ENCODE measurements at places on chromosomes 2 and 18.

GRCh38 chr18:22093731-22094357 lies 75.5 kb upstream of the GATA6 start:
- DNase-seq, result no peak

GRCh38 chr2:5725794-5726463 lies 33.7 kb downstream of the SOX11 start:
- no peak for DNase-seq

DNA sequence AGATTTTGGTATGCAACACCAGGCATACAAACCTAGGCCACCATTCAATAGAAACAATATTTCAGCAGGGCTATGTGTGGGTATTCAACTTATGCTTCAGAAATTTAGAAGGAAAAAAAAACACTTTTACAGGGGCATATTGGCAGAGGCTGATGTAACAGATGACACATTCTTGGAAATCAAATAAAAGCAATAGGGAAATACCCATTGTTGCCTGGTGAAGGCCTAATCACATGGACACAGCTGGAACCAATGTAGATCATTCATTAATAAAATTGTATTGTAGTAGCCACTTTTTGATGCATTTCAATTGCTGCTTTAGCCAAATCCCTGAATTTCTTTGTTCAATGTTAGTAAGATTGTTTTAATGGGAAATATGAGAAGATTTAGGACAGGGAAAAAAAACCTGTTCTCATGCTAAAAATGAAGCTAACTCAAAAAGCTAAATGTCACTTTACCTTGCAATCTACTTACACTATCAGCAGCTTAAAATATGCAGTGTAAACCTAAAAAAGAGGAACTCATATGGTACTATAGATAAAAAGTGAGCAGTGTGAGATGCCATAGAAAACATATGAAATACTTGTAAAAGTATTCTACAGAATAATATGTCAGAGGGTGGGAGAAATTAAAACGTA lies 289.4 kb downstream of the ZEB2 start:
- DNase-seq, result no peak

DNA sequence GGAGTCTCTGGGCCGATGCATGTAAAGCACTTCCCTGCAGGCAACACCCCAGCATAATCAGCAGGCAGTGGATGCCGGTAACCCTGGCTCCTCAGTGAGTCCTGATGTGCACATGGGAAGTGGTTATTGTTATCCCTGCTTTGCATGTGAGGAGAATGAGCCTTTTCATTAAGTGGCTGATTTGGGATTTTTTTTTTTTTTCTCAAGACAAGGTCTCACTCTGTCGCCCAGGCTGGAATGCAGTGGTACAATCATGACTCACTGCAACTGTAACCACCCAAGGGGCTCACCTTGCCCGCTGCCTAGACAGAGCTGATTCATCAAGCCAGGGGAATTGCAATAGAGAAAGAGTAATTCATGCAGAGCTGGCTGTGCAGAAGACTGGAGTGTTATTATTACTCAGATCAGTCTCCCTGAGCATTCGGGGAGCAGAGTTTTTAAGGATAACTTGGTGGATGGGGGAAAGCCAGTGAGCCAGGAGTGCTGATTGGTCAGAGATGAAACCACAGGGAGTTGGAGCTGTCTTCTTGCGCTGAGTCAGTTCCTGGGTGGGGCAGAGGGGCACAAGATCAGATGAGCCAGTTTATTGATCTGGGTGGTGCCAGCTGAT lies 95.4 kb downstream of the SOCS6 start:
- no peak for DNase-seq

DNA sequence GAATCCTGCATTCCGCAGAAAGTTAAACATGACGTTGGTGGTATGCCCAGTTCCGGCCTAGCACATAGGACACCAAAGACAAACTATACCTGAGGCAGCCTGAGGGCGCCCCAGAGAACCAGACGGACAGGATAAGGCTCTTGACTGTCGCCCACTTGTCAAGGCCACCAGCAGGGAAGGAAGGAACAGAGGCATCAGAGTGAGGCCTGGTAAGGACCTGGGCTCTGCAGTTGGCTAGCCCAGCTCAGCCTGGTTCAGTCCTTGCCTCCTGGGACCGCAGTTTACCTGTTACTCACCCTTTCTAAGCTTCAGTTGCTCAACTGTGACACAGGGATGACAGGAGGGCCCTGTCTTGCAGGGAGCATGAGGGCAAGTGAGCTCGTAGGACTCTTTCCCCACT lies 82.1 kb downstream of the ACTR2 start:
- DNase-seq, result no peak

DNA sequence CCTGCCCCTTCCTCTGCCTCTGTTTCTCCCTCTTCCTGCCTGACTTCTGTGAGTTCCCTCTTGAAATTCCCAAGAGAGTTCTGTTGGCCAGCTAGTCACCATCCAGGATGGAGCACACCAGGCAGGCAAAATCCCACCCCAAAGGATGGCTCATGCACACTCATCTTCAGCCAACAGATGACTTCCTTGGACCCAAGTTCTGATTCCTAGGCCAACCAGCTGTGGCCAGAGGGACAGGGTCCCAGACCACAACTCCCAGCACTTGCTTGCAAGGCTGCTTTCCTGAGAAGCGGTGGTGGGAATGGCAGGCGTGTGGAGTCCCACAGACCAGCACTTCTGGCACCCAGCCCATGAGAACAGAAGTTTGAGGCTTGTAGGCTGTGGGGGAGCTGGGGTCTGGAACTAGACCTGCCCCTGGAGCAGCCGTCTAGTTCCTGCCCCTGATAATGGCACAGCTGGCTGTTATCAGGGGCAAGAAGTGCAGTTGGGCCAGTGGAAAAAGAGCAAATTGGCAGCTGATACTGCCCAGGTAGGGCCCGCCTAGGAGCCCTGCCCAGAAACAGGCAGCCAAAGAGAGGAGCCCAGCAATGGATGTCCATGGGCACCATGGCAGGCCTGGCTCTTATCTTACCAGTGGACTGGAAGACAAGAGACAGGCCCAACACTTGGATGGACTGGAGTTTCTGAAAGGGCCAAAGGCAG lies 56.7 kb downstream of the CYP26B1 start:
- no peak for DNase-seq

- DNase-seq, result no peak
These were observed 319.0 kb upstream of the SPRED2 start for GRCh38 chr2:65751408-65751807.

DNA sequence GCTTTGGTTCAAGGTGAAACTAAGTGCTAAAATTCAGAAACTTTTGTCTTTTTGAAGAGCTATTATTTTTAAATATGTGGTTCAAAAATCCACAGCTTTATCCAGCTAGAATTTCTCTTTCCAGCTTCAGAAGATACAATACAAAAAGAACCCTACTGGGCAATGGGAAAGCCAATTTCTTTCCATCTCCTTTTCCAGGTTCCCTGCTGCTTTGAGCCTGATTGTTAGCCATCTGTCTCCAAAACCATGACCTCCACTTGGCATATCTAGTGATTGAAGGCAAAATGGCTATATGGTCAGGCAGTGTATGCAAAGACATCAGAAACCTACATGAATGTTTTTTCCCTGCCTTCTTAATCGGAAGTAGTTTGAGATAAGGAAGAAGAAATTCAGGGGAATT lies 134.1 kb downstream of the KCNH7 start:
- DNase-seq, result no peak

DNA sequence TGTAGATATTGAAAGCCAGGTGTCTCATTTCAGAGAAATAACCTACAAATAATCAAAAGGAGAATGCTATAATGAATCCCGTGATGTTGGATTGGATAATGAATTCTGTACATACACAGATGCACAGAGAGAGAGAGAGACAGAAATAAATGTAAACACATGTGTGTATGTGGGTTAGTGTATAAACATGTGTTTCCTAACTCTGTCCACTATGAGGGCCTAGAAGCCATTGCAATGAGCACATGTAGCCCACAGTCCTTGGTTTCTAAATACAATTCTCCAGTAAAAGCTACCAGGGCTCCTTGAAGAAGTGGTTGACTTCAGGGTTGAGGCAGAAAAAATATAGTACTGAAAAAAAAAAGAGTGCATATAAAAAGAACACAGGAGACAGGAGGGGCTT lies 109.5 kb downstream of the INHBB start:
- no peak for DNase-seq

- no peak for DNase-seq
These were observed 36.6 kb upstream of the DYNC2LI1 start for GRCh38 chr2:43737097-43737854.

DNA sequence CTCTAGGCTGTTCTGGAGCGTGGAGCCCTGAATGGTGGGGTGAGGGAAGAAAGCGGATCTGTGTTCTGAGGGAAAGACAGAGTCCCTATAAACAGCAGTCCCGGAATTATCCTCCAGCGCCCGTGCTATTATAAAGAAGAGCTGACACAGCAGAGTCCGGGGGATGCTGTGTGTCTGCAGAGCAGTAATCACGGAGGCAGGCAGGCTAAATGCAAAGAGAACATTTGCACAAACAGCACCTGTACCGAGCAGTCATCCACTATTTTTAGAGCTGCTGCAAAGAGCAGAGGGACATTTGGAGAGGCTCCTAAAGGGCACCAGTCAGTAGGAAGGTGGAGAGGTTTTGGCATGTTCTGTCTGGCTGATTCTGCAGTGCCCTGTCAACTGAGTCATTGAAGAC lies 293.8 kb upstream of the SLC14A2 start:
- DNase-seq, result no peak

- DNase-seq, result no peak
These were observed 1.3 kb upstream of the ITPRIPL1 start for GRCh38 chr2:96323849-96324248.

DNA sequence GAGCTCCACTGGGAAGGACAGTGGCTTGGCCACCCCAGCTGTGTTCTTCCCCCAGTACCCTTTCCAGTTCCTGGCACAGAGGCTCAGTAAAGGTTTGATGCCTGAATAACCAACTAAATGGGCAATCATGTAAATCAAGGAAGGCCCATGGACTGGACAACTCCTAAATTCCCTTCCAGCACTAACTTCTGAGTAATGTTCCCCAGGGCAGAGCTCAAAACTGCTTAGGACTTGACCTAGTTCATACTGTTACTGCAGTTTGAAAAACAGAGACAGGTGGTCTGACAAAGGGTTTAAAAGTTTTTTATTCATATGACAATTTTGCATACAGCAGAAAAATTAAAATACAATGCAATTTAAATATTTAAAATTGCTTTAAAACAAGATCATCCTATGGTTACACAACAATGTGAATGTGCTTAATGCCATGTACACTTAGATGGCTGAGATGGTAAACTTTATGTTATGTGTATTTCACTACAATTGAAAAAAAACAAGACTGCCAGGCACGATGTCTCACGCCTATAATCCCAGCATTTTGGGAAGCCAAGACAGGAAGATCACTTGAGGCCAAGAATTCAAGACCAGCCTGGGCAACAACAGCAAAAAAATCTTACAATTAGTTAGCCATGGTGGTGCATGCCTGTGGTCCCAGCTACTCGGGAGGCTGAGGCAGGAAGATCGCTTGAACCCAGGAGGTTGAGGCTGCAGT lies 26.2 kb downstream of the PCBP1 start:
- DNase-seq, result no peak

DNA sequence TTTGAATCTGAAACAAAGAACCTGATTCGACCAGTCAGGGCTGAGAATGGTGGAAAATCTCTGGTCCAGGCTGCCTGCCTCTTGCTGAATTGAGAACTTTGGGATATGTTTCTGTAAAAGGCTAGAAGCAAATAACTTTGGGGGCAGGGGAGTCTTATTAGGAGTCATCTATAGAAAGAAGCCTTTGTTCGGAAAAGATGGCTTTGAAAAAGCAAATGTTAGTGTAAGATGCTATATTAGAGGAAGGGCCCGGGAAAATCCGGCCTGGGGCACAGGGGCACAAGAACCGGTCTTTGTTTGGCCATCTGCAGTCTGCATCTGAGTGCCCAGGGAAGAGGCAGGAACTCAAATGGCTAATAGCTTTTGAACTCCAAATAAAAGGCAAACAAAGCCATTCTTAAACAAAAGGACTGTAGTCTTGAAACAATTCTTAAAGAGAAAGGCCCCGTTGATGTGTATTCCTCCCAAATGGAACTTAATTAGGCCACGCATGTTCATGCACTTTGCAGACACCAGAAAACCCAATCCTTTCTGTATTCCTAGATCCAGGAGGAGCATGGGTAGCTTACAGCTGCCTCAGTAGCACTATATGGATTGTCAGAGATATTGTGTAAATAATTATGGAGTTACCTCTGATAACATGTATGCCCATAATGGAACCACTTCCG lies 180.0 kb upstream of the ARL4C start:
- DNase-seq, result no peak

- no peak for DNase-seq
These were observed 435.4 kb downstream of the BCL11A start for GRCh38 chr2:60118061-60118460.

DNA sequence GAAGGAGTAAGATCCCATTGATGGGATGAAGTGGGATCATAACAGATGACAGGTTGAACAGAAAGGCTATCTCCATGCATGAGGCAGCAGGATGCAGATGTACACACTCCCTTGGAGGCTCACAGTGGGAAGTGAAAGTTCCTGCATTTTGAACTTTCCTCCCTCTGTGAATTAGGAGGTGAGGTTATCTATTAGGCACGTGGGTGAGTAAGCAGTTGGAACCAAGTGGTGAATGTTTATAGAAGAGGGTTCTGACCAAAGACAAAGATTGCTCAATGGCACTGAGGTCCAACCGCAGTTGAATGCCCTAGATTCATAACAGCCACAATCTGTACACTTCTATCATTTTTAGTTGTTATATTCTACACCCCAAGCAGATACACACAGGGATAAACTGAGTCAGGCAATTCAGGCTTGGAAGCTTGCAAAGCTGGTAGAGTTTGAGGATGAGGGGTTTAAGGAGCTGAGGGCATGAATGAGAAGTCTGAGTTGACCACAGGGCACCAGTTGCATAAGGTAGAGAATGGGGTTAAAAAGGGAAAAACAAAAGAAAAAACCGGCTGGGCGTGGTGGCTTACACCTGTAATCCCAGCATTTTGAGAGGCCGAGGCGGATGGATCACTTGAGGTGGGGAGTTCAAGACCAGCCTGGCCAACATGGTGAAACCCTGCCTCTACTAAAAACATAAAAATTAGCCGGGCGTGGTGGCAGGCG lies 7.1 kb upstream of the KCMF1 start:
- DNase-seq, result no peak

- DNase-seq, result no peak
These were observed 12.7 kb downstream of the CCNYL1 start for GRCh38 chr2:207724113-207724512.

- no peak for DNase-seq
These were observed 100.8 kb downstream of the MEIS1 start for GRCh38 chr2:66535574-66536289.

DNA sequence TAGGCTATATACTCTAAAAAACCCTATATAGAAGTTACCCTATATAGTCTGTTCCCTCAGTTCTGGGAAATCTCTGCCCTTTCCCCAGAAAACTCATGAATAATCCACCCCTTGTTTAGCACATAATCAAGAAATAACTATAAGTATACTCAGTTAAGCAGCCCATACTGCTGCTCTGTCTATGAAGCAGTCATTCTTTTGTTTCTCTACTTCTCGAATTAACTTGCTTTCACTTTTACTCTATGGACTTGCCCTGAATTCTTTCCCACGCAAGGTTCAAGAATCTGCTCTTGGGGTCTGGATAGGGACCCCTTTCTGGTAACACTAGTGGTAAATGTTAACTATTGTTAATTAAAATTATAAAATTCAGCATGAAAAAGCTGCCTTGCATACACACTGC lies 17.4 kb upstream of the AP1S3 start:
- DNase-seq, result no peak

- no peak for DNase-seq
These were observed 15.7 kb upstream of the DGUOK start for GRCh38 chr2:73910873-73911547.

GRCh38 chr2:127408004-127408806 lies 10.0 kb upstream of the PROC start:
- peak; percentile 95 for DNase-seq
